ENCODE measurements at places on chromosomes 13 and 19. TPM values are rescaled to one million over a fixed set of nuclear protein-coding genes. Genes with fewer than 3 reads are reported as not detected.

DNA sequence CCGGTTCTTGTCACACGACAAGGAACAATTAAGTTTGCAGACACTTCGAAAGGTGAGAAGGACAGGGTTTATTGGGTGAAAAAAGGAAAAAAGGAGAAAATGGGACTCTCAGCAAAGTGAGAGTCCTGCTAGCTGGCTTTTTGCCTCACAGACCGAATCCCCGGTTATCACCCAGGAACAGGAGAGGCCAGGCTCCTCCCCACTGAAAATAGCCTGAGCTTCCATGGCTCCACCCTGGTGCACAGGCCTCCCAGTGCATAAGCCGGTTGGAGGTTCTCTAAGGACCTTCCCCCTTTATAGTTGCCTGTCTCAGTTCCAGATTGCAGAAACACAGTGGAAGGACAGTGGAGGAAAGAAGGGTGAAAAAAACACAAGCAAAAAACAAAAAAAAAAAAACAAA is 571.7 kb downstream of the KCTD12 start:
- no peaks in the 10 kb centered on the region for H3K4me1 ChIP-seq
- H3K27ac ChIP-seq, result no peak overlapping the region
- H3K36me3 ChIP-seq, result no peaks in the 10 kb centered on the region
- no peak overlapping the region for H3K4me3 ChIP-seq
- no peaks in the 10 kb centered on the region for H3K27me3 ChIP-seq

Gene POGLUT2
- 15.2 TPM for total RNA-seq

DNA sequence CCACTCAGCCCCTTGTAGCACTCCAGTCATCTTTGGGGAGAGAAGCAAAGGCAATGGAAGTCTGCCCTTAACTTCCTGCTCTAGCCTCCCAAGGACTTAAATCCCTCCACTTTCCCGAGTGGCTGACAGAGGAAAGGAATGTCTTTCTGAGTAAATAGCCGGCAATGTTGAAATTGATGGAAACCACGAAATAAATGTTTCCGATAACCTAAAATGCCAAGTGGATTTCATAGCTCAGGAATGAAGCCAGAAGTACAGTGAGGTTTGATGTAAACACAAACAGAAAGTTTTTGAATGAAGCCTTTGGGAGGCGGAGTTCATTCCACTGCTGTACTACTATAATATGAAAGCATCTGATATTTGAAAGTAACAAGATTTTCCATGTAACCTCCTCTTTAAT is 14.0 kb upstream of the TBC1D4 start:
- H3K36me3 ChIP-seq, result no peaks in the 10 kb centered on the region
- no peaks in the 10 kb centered on the region for H3K27me3 ChIP-seq
- no peaks in the 10 kb centered on the region for H3K4me1 ChIP-seq

DNA sequence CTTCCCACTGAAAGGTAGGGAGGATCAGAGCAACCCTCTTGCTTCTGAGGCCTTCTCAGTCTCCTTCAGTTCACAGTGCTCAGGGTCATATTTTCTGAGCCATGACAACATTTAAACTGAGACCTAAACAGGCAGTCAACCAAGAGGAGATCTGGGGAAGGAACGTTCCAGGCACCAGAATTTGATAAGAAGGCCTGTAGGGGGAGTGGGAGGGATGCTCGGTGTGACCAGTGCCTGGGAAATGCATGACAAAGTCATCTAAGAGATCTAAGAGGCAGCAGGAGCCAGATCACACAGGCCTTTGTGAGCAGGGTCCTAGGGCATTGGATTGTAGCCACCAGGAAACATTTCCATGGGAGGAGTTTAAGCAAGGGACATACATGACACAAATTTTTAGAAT is 71.6 kb downstream of the SHISA2 start:
- H3K4me1 ChIP-seq, result peaks cover 34% of the 10 kb centered on the region
- H3K36me3 ChIP-seq, result peaks cover 3% of the 10 kb centered on the region
- H3K4me3 ChIP-seq, result no peak overlapping the region
- H3K27me3 ChIP-seq, result peaks cover 6% of the 10 kb centered on the region
- DNase-seq, result peak; percentile 31

GRCh38 chr19:15304140-15304705 is 28.1 kb downstream of the BRD4 start:
- no peak overlapping the region for H3K4me3 ChIP-seq
- peaks cover 3% of the 10 kb centered on the region for H3K27me3 ChIP-seq
- H3K4me1 ChIP-seq, result peaks cover 35% of the 10 kb centered on the region
- H3K36me3 ChIP-seq, result peaks cover 8% of the 10 kb centered on the region

Gene ZNF99
- total RNA-seq, result not detected

DNA sequence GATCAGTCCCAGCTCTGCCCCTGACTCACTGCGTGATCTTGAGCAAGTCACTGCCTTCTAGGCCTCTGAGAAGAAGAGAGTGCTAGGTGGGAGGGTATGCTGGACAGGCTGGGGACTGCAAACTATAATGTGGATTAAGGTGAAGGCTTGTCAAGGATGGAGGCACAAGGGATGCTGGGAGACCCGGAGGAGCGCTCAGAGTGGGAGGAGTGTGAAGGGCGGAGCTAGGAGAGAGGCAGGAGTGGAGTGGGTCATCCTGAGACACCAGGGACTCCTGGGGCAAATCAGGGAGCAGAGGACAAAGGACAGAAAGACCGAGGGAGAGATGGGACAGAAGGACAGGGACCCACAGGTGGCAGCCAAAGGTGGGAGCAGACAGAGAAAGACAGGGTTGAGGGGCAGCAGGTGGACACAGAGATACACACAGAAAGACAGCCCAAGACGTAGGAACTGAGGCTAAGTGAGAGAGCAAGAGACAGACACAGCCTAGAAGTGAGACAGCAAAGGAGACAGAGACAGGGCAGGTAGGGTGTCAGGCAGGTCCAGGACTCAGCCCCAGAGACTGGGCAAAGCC is 2.6 kb downstream of the GRIK5 start:
- H3K36me3 ChIP-seq, result peaks cover 6% of the 10 kb centered on the region
- no peak overlapping the region for H3K4me3 ChIP-seq
- DNase-seq, result no peak
- H3K27ac ChIP-seq, result no peak overlapping the region
- peaks cover 5% of the 10 kb centered on the region for H3K4me1 ChIP-seq
- H3K27me3 ChIP-seq, result peaks cover 3% of the 10 kb centered on the region

GRCh38 chr19:45793178-45793564 is 526 bp upstream of the DMWD start:
- H3K27me3 ChIP-seq, result peaks cover 21% of the 10 kb centered on the region
- H3K4me3 ChIP-seq, result peak overlapping the region; percentile 92
- no peak for DNase-seq
- peaks cover 35% of the 10 kb centered on the region for H3K36me3 ChIP-seq
- H3K4me1 ChIP-seq, result peaks cover 27% of the 10 kb centered on the region

GRCh38 chr13:108188260-108188659 is 27.1 kb downstream of the LIG4 start:
- H3K36me3 ChIP-seq, result no peaks in the 10 kb centered on the region
- H3K4me1 ChIP-seq, result no peaks in the 10 kb centered on the region
- DNase-seq, result no peak
- H3K4me3 ChIP-seq, result no peak overlapping the region

Gene TNNI3
- total RNA-seq, result not detected

DNA sequence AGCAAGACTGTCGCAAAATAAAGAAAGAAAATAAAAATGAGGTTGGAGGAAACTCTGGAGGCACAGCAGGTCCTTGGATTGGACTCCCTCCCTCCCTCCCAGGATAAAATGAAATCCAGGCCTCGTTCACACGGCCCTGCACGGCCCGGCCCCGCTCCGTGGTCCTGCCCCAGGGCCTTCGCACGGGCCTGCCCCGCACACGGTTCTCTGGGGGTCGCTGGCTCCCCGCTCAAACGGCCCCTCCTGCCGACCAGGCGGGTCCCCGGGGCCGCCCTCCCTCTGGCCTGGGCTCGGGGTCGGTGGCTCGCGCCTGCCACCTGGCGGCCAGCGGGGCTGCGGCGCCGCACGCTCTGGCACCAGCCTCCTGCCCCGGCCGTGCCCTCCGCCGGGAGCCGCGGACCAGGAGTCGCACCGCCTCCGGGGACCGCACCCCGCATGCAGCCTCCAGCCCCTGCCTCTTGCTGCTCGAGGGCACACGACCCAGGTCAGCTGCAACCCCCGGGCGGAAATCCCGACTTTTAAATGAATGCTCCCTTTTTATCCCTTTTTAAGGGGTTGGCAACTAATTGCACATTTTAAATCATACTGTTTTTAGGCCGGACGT is 1.5 kb upstream of the WDR18 start:
- H3K36me3 ChIP-seq, result peaks cover 4% of the 10 kb centered on the region
- DNase-seq, result peak; percentile 91
- peaks cover 4% of the 10 kb centered on the region for H3K4me1 ChIP-seq
- H3K4me3 ChIP-seq, result peak overlapping the region; percentile 47
- peaks cover 3% of the 10 kb centered on the region for H3K27me3 ChIP-seq

Gene DAND5
- 0.69 TPM for total RNA-seq

Gene NOVA2
- 86.0 TPM for total RNA-seq

Gene SLITRK1
- total RNA-seq, result 0.51 TPM

- peaks cover 4% of the 10 kb centered on the region for H3K27me3 ChIP-seq
- peak overlapping the region; percentile 91 for H3K4me3 ChIP-seq
- DNase-seq, result peak; percentile 51
- H3K4me1 ChIP-seq, result peaks cover 22% of the 10 kb centered on the region
- H3K36me3 ChIP-seq, result no peaks in the 10 kb centered on the region
Measured at GRCh38 chr19:7831452-7831851, 1.4 kb downstream of the EVI5L start.

DNA sequence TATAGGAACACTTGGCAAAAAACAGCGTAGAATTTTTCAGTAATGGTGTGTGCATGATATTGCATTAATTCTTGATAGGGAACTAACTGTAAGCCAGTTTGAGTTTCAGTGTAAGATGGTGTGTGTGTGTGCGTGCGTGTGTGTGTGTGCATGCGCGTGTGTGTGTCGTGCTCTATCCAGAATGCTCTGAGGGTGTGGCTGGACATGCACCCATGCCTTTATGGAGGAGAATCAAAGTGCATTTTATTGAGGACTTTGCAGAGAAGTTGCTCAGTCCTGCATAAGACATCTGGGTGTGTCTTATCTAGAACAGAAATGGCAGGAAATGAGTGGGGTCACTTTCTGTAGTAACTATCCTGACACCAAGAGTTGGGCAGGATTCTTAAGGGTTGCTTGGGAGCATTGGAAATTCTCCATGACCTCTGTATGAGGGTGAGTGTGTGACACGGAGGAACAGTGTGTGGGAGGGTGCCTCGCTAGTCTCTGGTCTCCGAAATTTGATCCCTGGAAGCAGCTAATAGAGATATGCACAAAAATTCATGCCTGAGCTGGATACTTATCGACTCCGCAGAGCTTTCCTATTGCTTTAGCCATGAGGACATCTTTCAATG is 252.2 kb downstream of the TSHZ3 start:
- no peak for DNase-seq
- H3K4me1 ChIP-seq, result peaks cover 8% of the 10 kb centered on the region
- H3K36me3 ChIP-seq, result no peaks in the 10 kb centered on the region
- H3K4me3 ChIP-seq, result no peak overlapping the region

GRCh38 chr13:39185326-39185725 is 147.1 kb downstream of the NHLRC3 start:
- peaks cover 1% of the 10 kb centered on the region for H3K27me3 ChIP-seq
- no peaks in the 10 kb centered on the region for H3K4me1 ChIP-seq
- H3K4me3 ChIP-seq, result no peak overlapping the region
- H3K36me3 ChIP-seq, result no peaks in the 10 kb centered on the region

- H3K27me3 ChIP-seq, result peaks cover 4% of the 10 kb centered on the region
- H3K27ac ChIP-seq, result no peak overlapping the region
Measured at GRCh38 chr13:28717170-28717569, 1.6 kb downstream of the SLC46A3 start.

DNA sequence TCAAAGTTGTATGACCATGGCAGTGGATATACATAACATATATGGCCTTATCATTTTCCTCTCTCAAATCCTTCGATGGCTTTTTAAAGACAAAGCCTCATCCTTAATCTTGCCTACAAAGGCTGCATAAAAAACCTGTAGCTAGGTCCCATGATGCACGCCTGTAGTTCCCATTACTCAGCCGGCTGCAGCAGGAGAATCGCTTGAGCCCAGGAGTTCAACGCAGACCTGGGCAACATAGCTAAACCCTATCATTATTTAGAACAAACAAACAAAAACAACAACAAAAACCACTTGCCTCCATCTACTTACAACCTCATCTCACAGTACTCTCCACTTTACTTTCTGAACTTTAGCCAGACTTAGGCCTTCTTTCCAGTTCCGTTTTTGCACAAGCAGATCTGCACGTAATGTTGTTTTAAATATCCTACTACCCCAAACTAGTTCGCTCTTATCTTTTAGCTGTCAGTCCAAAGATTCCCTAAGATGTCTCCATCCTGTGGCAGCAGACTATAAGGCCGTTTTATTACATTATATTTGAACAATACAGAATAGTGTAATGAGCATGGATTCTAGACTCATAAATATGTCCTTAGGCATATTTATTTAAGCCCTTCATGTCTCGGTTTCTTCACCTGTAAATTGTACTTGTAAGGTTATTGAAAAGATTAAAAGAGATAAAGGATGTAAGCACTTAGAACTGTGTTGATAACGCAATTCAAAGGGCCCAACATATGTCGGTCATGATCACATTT is 969 bp upstream of the POMP start:
- peaks cover 62% of the 10 kb centered on the region for H3K4me1 ChIP-seq
- no peak for DNase-seq
- H3K4me3 ChIP-seq, result peak overlapping the region; percentile 97
- H3K36me3 ChIP-seq, result peaks cover 3% of the 10 kb centered on the region
- peak overlapping the region; percentile 75 for H3K27ac ChIP-seq

Gene FCER2
- not detected for total RNA-seq

- no peak overlapping the region for H3K27ac ChIP-seq
- no peaks in the 10 kb centered on the region for H3K4me1 ChIP-seq
- no peak for DNase-seq
- H3K4me3 ChIP-seq, result no peak overlapping the region
- H3K36me3 ChIP-seq, result no peaks in the 10 kb centered on the region
Measured at GRCh38 chr19:3175781-3176714, 2.5 kb upstream of the S1PR4 start.

DNA sequence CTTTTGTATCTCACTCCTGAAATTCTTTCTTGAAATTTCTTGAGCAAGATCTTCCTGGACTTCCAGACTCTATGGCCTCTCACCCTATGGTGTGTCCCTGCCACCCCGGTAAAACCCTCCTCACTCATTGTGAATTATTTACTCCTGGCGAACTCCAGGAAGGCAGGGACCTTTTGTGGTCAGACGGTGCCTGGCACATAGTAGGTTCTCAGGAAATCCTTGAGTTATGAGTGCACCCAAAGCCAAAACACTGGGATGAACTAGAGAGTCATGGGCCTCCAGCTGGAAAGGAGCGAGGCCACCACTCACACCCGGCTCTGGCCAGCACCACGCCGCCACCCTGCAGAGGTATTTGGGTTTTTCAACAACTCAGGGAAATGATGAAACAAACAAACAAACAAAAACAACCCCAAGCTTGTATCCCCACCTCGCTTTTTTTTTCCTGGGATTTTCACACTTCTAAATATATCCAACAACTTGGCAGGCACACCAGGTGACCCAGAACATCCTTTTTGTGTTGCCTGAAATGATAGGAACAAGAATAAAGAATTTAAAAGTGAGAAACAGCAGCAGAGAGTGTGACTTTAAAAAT is 11.2 kb downstream of the HPN start:
- H3K36me3 ChIP-seq, result no peaks in the 10 kb centered on the region
- H3K4me1 ChIP-seq, result peaks cover 3% of the 10 kb centered on the region
- no peak overlapping the region for H3K4me3 ChIP-seq
- peaks cover 3% of the 10 kb centered on the region for H3K27me3 ChIP-seq

All from endothelial cell (in vitro differentiated cells).